Fibroblast of skin of left biceps (primary cell): ENCODE measurements at places on chromosomes 13 and 19.

- no peak for DNase-seq
These were observed 92.9 kb upstream of the SGCG start for GRCh38 chr13:23087880-23088279.

- DNase-seq = no peak
These were observed 24.9 kb downstream of the MPND start for GRCh38 chr19:4368128-4368820.

DNA sequence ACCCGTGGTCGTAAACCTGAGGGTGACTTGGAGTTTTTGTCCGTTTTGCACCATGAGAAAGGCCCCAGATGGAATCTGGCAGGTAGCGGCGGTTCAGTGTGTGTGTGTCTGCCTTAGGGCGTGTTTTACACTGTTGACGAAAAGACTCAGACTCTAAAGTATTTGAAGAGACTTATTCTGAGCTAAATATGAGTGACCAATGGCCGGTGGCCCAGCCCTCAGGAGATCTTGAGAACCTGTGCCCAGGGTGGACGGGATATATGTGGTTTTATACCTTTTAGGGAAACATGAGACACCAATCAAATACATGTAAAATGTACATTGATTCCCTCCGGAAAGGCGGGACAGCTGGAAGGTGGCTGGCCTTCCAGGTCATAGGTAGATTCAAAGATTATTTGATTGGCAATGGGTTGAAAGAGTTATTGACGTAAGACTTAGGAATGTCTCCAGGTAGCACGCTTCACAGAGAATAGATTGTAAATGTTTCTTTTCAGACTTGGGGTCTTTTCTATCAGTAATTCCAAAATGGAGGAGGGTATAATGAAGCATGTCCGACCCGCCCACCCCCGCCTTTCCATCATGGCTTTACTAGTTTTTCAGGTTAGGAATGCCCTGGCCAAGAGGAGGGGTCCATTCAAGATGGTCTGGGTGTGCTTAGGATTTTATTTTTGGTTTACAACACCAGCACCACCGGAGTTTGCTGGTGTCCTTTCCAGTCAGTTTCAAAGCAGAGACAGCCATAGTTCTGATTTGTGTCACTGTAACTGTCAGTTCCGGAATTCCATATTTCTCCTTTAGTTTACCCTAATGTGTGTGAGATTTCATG lies 1.0 kb upstream of the ZNF529 start:
- no peak for DNase-seq

DNA sequence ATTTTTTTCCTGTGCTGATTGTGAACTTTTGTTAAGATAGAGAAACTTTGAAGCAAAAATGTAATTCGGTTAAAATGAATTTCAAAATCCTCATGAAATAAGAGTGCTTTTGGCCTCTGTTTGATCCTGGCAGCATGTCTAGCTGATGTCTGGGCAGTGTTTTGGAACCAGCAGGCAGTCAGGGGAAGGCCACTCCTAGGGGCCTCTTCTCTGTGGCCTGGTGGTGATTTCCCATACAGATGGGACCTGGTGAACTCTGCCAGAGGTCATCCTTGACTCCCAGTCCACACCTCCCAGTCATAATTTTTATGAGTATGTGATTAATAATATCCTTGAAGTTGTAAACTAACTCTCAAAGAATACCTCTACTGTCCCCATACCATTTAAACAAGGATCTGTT lies 226.6 kb downstream of the PCCA start:
- DNase-seq = no peak

DNA sequence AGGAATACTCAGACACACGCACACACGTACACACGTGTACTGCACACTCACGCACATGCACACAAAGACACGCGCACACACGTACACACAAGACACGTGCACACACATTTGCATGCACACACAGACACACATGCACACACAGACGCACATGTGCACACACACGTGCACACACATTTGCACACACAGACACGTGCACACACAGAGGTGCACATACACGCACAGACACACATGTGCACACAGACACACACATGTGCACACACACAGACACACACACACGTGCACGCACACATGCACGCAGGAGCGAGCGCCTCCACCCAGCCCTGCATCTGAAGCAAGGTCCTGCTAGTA lies 81.1 kb downstream of the GADD45B start:
- DNase-seq = no peak
